ENCODE measurements at places on chromosomes 6 and 20. TPM values are rescaled to one million over a fixed set of nuclear protein-coding genes. Genes with fewer than 3 reads are reported as not detected.

- no peak for DNase-seq
Measured at GRCh38 chr20:14959506-14960475, 622.4 kb upstream of the FLRT3 start.

GRCh38 chr20:59993736-59994430 is 35.7 kb downstream of the CDH26 start:
- DNase-seq, result peak; percentile 46

GRCh38 chr6:10847684-10848083 is 9.3 kb upstream of the MAK start:
- no peak for DNase-seq

Gene GABRR2
- not detected for total RNA-seq

DNA sequence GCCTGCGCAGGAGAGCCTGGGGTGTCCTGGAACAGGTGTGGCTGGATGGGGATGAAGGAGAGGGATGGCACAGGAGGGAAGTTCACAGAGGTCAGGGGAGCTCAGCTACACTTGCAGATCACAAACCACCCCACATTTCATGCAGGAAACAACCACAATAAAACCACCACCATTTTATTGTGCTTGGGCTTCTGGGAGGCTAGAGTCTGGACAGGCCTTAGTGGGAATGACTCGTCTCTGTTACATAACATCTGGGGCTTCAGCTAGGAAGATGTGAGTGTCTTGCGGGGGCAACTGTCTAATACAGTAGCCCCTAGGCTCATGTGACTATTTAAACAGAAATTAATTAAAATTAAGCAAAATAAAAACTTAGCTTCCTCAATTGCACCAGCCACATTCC is 33.4 kb downstream of the SNX5 start:
- no peak for DNase-seq

DNA sequence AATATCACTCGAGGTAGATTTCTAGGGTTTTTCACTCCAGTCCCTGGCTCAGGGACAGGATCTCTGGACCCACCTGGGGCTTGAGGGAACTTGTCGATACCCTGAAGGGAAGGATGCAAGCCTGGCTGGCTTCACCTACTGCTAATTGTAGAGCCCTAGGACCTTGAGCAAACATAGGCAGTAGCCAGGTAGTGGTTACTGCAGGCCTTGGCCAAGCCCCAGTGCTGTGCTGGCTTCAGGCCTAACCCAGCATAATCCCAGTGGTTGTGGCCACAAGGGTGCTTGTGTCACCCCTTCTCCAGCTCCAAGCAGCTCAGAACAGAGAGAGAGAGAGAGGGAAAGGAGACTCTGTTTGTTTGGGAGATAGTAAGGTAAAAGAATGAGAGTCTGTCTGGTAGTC is 5.8 kb upstream of the MCM9 start:
- DNase-seq, result no peak

DNA sequence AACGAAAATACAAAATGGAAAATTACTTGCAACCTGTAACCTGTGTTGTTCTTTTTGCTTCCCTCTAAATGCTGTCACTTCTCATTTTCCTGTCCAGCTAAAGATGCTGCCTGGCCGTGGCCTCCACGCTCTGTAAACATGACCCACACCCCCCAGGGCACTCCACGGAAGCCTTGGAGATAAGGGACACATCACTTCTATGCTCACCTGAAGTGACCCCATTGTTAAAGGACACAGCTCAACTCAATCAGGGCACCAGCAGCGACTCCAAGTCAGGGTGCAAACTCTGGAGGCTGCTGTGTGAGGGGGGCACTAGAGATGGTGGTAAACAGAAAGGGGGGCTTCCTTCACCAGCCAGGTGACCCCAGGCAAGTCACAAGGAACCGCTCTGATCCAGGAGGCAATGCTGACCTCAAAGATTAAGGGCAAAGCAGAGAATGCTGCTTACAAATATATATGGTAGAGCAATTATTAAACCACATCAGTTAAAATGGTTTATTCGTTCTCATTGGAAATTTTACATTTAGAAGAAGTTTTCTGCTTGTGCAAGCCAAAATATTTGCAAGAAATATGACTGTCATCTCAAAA is 13.2 kb downstream of the DIDO1 start:
- no peak for DNase-seq

Gene CALHM5
- 0.04 TPM for total RNA-seq

DNA sequence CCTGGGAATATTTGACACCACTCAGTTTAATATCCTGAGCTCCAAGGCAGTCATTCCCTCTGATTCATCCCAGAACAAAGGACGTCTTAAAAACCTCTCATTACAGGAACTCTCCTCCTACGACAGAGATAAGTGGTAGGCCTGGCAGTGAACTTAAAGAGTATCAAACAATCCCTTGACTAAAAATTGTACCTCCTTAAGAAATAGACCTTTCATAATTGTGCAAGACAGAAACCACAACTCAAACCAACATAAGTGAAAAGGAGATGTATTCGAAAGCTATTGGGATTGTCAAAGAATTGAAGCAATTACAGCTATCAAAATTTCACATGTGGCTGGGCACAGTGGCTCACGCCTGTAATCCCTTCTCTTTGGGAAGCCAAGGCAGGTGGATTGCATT is 19.1 kb upstream of the BNIP5 start:
- no peak for DNase-seq

DNA sequence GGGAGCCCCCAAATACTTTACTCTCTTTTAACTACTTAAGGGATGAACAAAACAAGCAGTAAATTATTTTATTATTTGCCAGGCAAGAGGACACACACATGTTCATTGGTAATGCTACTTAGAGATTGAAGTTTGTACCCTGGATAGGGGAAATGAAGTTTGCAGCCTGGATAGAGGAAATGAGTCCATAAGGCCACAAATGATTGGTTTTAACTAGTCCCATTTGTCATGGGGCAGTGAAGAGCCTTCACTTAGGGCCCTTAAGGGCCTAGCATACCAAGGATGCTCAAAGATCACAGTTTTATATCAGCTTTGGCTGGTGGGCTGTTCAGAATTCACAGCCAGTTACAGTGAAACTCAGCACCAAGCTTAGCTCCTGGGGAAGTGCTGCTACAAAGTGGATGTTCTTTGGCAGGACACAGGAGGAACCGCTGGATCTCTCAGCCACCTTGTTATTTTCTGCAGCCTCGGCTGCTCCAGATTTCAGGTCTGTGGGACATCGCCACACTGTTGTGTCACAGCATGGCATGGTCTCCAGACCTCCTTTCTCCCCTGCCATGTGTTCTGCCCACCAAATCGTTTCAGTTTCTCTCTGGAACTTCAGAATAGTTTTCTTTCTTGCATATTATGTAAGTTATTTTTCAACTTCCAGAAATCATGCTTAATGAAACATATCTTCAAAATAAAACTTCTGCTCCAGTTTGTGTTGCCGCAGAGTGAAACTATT is 41.8 kb downstream of the NCOA7 start:
- DNase-seq, result no peak

Gene LTB
- total RNA-seq, result 0.35 TPM

GRCh38 chr6:70282312-70282918 is 20.5 kb downstream of the COL9A1 start:
- DNase-seq, result peak; percentile 73

- DNase-seq, result peak; percentile 89
Measured at GRCh38 chr20:49964964-49965780, 17.6 kb upstream of the SNAI1 start.

DNA sequence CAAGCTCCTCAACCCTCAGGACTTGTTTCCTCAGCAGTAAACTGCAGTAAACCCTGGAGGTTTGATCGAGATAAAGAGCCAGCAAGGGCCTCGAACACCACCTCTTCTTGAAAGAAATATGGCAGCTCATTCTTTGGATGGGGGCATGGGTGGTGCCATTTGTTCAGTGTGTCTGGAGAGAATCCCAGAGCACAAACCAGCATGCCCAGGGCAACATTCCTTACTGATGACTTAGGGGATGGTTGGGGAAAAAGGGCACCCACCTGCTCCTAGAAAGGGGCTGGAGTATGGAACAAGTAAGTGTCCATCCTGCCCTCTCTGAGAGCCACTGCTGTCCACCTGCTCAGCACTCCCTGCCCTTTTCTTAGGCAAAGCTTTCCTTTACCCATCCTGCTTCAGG is 31.3 kb upstream of the ZFAND3 start:
- no peak for DNase-seq

GRCh38 chr20:6525447-6526303 is 241.8 kb upstream of the BMP2 start:
- DNase-seq, result peak; percentile 12

DNA sequence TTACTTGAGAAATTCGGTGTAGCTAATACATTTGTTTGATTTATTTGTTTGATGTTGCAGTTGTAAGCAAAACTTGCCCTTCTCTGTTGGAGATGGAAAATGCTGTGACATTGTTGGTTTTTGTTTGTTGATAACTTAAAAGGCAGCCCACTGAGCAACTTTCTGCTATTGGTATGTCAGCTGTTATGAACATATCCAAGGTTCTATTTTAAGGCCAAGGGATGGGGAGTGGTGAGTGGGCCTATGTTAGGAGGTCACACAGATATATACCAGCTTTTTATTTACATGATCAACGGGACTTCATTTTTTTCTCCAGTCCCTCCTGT is 5.7 kb downstream of the QKI start:
- no peak for DNase-seq

Gene NR2E1
- total RNA-seq, result not detected

- no peak for DNase-seq
Measured at GRCh38 chr20:20971810-20972209, 134.3 kb downstream of the LINC00237 start.

DNA sequence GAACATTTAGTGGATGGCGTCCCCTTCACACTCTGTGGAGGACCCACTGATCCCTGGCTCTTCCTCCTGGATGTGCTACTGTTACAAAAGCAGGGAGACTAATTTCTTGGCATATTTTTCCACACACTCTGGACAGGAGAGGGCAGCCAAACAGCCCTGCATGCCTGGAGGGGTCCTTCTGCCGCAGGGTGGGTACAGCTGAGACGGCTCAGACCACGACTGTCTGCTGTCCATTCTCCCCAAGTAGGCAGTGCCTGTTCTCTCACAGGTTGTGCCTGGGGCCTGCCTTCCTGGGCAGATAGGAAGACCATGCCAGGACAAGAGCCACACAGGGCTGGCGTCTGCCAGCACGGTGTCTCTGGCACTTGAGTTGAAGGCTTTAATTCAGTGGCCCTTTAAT is 260.1 kb downstream of the FOXC1 start:
- DNase-seq, result no peak

Gene RAD21L1
- not detected for total RNA-seq

Gene MYL9
- 25.0 TPM for total RNA-seq

GRCh38 chr20:15345287-15345686 is 1007.9 kb upstream of the FLRT3 start:
- no peak for DNase-seq

Gene MATN4
- 0.67 TPM for total RNA-seq

Gene GNMT
- total RNA-seq, result 0.33 TPM

Gene TOP1
- 16.0 TPM for total RNA-seq

GRCh38 chr6:144435602-144436426 is 150.7 kb downstream of the UTRN start:
- no peak for DNase-seq

DNA sequence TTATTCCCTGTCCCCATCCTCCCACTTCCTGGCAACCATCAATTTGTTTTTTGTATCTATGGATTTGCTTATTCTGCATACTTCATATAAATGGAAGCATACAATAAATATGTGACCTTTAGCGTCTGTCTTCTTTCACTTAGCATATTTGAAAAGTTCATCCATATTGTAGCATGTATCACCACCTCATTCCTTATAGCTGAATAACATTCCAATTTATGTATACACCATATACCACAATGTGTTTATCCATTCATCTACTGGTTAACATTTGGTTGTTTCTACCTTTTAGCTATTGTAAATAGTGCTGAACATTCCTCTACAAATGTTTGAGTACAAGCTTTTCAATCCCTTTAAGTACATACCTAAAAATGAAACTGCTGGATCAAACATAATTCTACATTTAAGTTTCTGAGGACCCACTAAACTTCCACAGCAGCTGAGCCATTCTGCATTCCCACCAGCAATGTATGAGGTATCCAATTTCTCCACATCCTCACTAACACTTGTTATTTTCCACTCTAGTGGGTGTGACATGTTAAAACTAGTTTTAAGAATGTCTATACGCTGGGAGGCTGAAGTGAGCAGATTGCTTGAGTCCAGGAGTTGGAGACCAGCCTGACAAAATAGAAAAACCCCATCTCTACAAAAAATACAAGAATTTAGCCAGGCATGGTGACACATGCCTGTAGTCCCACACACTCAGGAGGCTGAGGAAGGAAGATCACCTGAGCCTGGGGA is 32.9 kb downstream of the NUDT3 start:
- no peak for DNase-seq

DNA sequence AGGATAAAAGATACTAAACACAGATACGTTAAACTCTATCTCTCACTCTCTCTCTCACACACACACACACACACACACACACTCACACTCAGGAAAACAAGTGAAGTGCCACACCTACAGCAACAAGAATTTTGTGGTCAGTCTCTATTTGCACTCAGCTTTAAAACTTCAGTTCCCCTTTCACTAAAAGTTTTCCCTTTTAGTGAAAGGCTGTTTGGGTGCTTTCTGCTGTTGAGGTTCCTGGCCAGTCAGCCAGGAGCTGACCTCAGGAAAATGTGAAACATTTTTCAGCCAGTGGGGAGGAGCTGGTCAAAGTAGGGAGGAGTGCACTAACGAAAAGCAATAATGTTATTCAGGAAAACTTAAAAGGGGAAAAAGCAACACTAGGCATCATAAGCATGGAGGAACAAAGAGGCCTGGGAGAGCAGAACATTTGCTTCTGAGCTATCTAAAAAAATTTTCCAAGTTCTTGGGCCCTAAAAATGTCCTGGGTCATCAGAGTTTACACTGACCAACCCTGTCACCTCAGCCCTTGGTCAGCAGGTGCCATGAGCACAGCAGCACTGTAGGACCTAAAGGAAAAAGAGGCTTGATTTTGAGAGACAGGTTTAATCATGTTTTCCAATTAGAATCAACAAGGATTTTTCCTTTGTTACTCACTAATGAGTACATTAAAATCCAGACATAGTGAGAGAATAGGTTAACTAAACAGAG is 30.7 kb upstream of the NT5E start:
- DNase-seq, result no peak

Gene COL11A2
- total RNA-seq, result 0.48 TPM

DNA sequence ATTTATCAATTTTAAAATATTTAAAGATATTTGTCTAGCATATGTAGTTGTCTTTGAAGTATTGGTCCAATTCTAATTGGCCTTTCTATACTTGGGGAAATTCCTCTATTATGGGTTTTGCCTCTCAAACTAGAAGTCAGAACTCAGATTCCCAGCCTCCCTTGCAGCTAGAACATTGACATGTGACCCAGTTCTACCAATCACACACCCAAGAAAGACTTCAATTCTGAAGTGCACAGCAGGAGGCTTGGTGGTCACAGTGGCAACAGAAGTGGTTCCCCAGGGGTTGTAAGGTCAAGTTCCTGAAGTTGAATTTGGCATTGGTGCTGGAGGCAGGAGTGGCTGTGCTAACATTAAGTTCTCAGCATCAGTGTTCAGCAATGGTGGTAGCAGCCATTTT is 14.8 kb upstream of the FKBP5 start:
- no peak for DNase-seq

GRCh38 chr6:83696674-83697073 is 12.2 kb downstream of the SNAP91 start:
- no peak for DNase-seq

GRCh38 chr6:136520517-136520916 is 29.7 kb downstream of the MAP7 start:
- no peak for DNase-seq

All from H7 (cell line).